ENCODE measurements at places on chromosomes 13 and 19. TPM values are rescaled to one million over a fixed set of nuclear protein-coding genes. Genes with fewer than 3 reads are reported as not detected.

Gene SHD
- polyA plus RNA-seq: 4.0 TPM

Gene SHC2
- polyA plus RNA-seq: 48.2 TPM

Gene GNA15
- 2.1 TPM for polyA plus RNA-seq

GRCh38 chr19:8161135-8161646 lies 11.8 kb upstream of the FBN3 start:
- no peaks in the 10 kb centered on the region for H3K36me3 ChIP-seq
- no peak overlapping the region for H3K27ac ChIP-seq
- H3K4me3 ChIP-seq: no peak overlapping the region
- peaks cover 8% of the 10 kb centered on the region for H3K4me1 ChIP-seq
- no peak for DNase-seq
- H3K27me3 ChIP-seq: no peaks in the 10 kb centered on the region

DNA sequence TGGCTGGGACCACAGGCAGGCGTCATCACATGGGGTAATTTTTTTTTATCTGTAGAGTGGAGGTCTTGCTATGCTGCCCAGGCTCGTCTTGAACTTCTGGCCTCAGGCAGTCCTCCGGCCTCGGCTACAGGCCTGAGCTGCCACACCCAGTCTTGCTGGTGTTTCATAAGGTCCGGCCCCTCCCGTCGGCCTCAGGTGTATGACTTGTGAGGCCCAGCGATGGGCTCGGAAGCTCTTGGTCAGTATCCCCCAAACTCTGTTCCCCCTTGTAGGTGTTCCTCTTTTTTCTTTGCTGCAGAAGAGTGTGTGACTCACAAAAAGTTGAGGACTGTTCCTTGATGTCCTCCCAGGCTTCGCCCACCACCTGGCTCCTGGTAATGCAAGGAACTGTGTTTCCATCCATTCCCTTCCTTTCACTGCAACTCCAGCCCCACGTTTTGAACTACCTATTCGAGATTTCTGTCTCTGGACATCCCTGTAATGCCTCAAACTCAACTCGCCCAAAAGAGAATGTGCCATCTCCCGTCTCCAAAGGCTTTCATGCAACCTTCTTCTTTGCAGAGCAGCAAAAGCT lies 5.0 kb downstream of the USF2 start:
- H3K27me3 ChIP-seq: no peaks in the 10 kb centered on the region
- peaks cover 6% of the 10 kb centered on the region for H3K4me1 ChIP-seq
- no peak overlapping the region for H3K27ac ChIP-seq
- no peak overlapping the region for H3K4me3 ChIP-seq
- peaks cover 73% of the 10 kb centered on the region for H3K36me3 ChIP-seq

DNA sequence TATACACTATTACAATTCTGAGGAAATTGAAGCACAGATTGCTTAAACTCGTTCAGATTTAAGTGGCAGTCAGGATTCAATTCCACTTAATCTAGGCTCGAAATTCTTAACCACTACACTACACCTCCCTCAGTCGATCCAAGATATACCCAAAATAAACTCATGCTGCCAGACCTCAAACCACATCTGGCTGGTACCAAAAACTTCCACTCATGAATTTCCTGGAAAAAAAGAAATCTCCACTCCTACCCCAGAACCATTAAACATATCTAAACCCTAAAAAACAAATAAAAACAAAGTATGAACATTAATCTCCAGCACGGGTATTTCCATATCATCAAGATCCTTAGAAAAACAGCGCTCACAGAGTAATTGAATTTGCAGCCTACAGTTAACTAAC lies 1.1 kb downstream of the ZFP30 start:
- H3K27me3 ChIP-seq: no peaks in the 10 kb centered on the region
- peak overlapping the region; percentile 87 for H3K4me3 ChIP-seq
- DNase-seq: no peak
- peaks cover 7% of the 10 kb centered on the region for H3K36me3 ChIP-seq
- peak overlapping the region; percentile 92 for H3K27ac ChIP-seq

- H3K4me1 ChIP-seq: no peaks in the 10 kb centered on the region
- no peak for DNase-seq
- no peak overlapping the region for H3K27ac ChIP-seq
- H3K27me3 ChIP-seq: no peaks in the 10 kb centered on the region
- peaks cover 17% of the 10 kb centered on the region for H3K36me3 ChIP-seq
Observed at GRCh38 chr13:98399756-98400155, 177.2 kb downstream of the STK24 start.

GRCh38 chr13:75255653-75256052 lies 226.3 kb downstream of the TBC1D4 start:
- H3K27ac ChIP-seq: no peak overlapping the region
- no peak overlapping the region for H3K4me3 ChIP-seq
- no peaks in the 10 kb centered on the region for H3K4me1 ChIP-seq

- no peak overlapping the region for H3K4me3 ChIP-seq
- no peaks in the 10 kb centered on the region for H3K27me3 ChIP-seq
- H3K36me3 ChIP-seq: peaks cover 45% of the 10 kb centered on the region
- H3K4me1 ChIP-seq: no peaks in the 10 kb centered on the region
- no peak overlapping the region for H3K27ac ChIP-seq
Observed at GRCh38 chr19:5039642-5040543, 71.0 kb downstream of the KDM4B start.

DNA sequence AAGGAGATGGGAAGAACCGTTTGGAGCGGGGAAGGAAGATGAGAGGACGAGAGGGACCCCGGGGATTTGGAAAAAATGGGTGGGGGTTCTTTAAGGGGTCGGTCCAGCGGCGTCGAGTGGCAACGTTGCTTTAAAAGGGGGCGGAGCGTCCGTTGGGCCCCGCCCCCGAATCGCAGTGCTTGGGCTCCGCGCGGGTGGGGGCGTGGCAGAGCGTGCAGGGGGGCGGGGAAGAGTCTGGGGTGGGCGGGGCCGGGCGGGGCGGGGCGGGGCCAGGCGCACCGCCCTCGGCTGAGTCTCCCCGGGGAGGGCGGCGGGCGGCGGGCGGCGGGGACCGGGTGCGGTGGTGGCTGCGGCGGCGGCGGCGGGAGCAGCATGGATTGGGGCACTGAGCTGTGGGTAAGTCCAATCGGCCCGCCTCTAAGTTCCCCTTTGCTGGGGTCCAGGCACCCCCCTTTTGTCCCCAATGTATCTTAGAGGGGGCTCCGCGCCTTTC lies at the start of gene TRIP10:
Gene TRIP10, plus strand, starts transcription at position 291 of the 493 bp plus-strand sequence. Its CDS starts 82 bp downstream, at position 373.
- DNase-seq: peak; percentile 77
- H3K27ac ChIP-seq: peak within 1 kb of the TSS; percentile 90
- H3K36me3 ChIP-seq: peaks cover 19% of the 10 kb centered on the region
- H3K4me3 ChIP-seq: peak within 1 kb of the TSS; percentile 90
- H3K27me3 ChIP-seq: no peaks in the 10 kb centered on the region

DNA sequence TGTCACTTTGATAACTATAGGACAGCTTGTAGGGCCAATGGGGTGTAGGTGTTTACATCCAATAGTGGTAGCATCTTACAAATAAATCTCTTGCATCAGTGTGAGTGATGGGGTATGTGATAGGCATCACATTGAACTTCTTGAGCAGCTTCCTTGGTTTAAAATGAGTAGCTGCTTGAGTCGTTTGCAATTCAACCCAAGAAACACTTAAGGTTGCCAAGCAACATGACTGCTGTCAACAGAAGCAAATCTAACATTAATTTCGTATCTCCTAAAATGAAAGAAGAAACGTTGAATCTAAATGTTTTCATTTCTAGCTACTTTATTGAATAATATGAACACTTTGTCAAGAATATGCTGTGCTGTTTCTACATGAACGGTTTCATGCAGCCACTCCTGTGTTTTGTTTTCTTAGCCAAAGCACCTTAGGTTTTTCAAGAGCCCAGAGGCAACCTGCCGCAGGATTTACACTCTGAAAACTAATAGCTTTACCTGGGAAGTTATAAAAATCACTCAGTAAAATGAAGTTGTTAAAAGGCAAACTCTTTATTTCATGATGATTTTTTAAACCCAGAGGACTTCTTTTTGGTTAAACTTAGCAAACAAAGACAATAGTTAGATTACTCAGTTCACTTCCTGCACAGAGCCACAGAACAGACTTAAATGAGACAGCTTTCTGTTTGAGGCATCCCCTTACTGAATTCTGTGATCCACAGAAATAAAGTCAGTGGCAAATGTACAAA lies 305.2 kb downstream of the MTUS2 start:
- no peak overlapping the region for H3K4me3 ChIP-seq
- no peak overlapping the region for H3K27ac ChIP-seq
- DNase-seq: no peak
- H3K36me3 ChIP-seq: no peaks in the 10 kb centered on the region
- H3K27me3 ChIP-seq: no peaks in the 10 kb centered on the region

DNA sequence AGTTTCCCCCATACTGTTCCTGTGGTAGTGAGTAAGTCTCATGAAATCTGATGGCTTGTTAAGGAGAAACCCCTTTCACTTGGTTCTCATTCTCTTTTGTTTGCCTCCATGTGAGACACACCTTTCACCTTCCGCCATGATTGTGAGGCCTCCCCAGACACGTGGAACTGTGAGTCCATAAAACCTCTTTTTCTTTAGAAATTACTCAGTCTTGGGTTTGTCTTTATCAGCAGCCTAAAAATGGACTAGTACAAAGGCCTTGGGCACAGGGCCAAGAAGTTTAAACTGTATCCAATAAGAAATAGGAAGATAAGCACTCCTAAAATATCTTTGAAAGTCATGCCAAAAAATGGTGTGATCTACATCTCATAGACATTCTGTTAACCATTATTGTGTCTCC lies 176.9 kb downstream of the TBC1D4 start:
- H3K27ac ChIP-seq: no peak overlapping the region
- no peaks in the 10 kb centered on the region for H3K36me3 ChIP-seq

DNA sequence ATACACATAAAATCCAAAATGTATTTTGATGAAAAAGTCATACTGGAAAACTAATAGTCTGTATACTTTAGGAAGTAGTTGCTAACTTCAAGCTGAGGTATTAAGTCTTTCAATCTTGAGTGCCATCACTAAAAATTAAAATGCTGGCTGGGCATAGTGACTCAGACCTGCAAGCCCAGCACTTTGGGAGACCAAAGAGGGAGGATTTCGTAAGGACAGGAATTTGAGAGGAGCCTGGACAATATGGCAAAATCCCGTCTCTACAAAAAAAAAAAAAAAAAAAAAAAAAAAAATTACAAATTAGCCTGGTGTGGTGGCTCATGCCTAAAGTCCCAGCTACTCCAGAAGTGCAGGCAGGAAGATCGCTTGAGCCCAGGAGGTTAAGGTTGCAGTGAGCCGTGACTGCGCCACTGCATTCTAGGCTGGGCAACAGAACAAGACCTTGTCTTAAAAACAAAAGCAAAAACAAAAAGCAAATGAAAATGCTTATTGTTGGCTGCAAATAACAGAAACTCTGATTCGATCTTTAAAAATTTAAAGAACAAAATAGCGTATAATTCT lies 1994.2 kb upstream of the PCDH20 start:
- no peaks in the 10 kb centered on the region for H3K27me3 ChIP-seq
- H3K27ac ChIP-seq: no peak overlapping the region
- DNase-seq: no peak

DNA sequence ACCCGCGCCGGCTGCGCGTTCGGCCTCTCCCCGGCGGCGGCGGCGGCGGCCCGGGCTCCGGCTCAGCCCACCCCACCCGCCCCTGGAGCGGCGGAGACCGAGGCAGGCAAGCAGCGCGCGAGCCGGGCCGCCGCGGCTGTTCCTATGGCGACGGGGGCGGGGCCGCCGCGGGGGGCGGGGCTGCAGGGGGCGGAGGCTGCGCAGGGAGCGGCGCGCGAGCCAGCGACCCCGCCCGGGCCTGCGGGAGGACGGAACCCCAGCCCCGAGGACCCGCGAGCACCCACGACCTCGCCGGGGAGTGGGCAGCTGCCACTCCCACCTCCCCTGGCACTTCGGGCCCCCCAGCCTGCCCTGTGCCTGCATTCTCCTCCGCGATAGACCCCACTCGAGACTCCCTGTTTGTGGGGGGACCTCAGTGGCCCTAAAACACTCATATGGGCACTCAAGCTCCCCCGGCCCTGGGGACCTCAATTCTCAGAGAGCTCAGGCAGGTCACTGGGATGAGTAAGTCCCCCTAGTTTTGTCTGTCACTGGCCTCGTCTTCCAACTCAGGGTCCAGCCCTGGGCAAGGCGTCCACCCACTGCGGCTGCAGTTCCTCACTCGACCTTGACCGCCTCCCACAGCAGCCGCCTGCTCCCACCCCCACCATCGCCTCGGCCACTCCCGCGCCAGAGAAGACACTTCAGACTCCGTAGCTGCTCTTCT lies at the start of gene CTXN1:
Gene CTXN1, minus strand, starts transcription at position 115 of the 706 bp plus-strand sequence. CDS start 597 bp downstream, outside the sequence.
- H3K36me3 ChIP-seq: peaks cover 27% of the 10 kb centered on the region
- peak within 1 kb of the TSS; percentile 48 for H3K4me3 ChIP-seq
- H3K27ac ChIP-seq: no peak within 1 kb of the TSS

DNA sequence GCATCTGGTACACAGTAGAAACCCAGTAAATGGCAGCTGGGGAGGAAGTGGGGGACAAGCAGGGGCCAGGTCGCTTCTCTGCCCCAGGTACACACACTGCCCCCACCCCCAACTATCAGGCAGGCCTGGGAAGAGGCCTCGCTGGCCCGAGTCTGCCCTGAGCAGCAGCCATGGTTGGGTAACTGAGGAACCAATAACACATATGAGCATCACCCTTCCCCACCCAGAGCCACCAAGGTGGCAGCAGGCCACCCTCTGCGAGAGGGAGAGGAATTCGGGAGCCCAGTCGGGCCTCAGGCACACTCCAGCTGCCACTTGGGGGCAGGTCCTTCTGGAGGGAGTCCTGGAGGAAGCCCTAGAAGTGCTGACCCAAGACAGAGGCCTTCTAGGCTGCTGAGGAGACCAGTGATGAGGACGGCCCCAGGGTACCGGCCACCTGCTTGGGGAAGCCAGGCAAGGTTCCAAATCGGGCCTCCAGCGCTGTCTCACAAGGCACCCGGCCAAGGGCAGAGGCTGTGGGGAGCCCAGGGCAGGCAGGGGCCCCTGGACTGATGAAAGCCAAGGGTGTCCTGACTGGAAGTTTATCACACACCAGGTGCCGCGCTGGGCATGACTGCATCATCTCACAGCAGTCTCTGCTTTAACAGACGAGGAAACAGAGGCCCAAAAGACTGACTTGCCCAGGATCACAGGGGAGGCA lies 14.0 kb upstream of the KPTN start:
- DNase-seq: no peak
- H3K27me3 ChIP-seq: no peaks in the 10 kb centered on the region
- H3K27ac ChIP-seq: no peak overlapping the region

- H3K27me3 ChIP-seq: no peaks in the 10 kb centered on the region
- H3K36me3 ChIP-seq: no peaks in the 10 kb centered on the region
- H3K4me1 ChIP-seq: peaks cover 16% of the 10 kb centered on the region
- peak overlapping the region; percentile 97 for H3K27ac ChIP-seq
Observed at GRCh38 chr19:4830768-4831265, 695 bp downstream of the TICAM1 start.

Data from large intestine (tissue), 12 donors.